Fibroblast of lung (primary cell): ENCODE measurements at places on chromosomes 12 and 14.

DNA sequence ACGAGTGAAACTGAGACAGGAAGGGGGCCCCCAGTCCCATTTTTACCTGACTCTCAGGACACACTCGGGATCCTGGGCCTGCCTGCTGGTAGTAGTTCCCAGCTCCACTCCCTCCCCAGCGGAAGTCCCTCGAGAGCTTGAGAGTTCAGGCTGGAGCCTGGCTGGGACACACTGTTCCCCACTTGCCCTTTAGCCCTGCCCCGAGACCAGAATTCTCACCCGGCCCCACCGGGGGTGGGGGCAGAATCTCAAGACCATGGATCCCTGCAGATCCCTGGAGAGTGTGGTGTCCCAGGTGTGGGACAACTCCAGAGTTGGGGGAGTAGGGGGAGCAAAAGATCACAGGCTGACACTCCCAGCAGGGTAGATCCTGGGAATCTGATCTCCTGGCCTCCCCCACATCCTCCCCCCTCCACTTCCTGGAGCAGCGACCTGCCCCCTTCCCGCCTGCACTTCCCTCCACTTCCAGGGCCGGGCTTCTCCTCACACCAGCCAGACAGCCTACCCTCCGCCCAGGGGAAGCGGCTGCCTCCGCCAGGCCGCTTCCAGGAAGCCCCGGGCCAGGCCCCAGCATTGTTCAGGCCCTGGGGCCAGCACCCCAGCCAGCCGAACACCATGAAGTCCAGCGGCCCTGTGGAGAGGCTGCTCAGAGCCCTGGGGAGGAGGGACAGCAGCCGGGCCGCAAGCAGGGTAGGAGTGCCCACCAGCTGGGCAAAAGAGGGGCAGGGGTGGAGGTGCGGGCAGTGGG is at the start of gene TNS2:
Gene TNS2, plus strand, starts transcription at position 495 of the 748 bp plus-strand sequence. Its CDS starts 121 bp downstream, at position 616.
- DNase-seq, result peak; percentile 57

DNA sequence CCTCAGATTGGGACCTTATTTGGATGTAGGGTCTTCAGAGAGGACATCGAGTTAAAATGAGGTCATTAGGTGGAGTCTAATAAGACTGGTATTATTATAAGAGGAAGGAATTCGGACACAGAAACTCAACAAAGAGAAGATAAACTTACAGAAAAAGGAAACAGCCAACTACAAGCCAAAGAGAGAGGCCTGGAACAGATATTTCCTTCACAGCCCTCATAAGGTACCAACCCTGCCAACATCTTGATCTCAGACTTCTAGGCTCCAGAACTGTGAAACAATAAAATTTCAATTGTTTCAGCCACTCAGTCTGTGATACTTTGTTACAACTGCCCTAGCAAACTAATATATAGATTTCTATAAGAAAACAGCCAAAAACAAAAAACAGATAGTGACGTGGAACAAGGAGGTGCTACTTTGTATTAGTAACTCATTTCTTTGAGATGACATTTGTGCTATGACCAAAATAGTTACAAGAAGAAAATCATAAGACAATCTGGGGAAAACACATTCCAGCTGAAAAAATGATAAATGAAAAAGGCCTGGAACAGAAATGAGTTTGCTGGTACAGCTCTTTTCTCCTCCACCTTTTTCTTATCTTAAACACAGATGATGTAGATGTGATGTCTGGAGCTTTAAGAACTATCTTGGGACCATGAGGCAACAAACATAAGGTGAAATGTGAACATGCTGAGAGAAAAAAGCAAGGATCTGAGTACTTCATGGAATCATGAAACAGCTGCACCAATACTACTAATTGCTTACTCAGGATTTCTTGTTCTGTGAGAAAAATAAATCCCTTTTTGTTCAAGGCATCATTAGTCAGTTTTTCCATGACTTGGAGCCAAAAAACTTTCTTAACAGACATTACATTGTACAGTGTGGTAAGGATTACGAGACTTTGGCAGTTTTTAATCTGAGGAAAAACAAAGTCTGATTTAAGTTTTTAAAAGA is 243.2 kb downstream of the ANO6 start:
- peak; percentile 72 for DNase-seq

DNA sequence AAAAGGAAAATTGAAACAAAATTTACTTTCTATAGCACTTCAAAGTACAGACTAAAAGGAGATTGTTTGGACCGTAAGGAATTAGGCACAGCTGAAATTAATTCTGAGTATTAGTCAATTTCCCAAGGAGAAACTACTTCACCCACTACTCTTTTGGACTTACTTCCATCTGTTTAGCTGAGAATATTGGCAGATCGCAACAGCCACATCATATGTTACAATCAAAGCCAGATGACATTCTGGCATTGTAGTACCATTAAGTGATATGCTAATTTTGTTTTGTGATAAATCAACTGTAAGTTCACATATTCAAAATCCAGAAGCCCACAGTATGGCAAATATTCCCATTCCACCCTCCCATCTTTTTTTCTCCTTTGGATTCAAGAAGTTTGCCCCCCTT is 47.1 kb upstream of the ANKS1B start:
- DNase-seq, result no peak

- no peak for DNase-seq
Observed at GRCh38 chr12:9002335-9002734, 13.0 kb downstream of the KLRG1 start.

DNA sequence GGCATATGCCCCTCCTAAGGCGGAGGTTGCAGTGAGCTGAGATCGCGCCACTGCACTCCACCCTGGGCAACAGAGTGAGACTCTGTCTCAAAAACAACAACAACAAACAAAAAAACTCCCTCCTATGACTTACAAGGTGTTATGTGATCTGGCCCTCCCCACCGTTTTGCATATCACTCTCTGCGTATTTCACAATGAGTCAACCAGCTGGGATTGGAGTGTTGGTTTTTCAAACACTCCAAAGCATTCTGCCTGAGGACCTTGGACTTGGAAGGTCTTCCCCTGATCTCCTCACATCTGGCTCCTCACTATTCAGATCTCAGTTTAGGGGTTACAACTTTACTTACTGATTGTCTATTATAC is 14.0 kb downstream of the MANSC1 start:
- DNase-seq, result no peak

DNA sequence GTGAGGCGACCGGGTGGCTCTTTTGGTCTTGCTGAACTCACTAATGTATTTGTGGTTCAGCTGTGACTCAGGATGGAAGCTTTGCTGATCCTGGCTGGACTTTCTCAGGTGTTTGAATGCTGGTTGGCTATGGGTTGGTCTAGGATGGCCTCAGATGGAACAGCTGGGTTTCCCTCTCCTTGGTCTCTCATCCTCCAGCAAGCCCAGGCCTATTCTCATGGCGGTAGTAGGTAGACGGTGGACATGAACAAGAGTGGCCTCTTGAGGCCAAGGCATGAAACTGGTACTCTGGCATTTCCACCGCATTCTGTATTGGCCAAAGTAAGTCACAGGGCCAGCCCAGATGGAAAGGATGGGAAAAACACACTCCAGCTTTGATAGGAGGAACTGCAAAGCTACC is 11.8 kb upstream of the POLR3B start:
- peak; percentile 73 for DNase-seq

GRCh38 chr12:16121953-16122352 is 155.5 kb downstream of the SLC15A5 start:
- DNase-seq, result no peak

DNA sequence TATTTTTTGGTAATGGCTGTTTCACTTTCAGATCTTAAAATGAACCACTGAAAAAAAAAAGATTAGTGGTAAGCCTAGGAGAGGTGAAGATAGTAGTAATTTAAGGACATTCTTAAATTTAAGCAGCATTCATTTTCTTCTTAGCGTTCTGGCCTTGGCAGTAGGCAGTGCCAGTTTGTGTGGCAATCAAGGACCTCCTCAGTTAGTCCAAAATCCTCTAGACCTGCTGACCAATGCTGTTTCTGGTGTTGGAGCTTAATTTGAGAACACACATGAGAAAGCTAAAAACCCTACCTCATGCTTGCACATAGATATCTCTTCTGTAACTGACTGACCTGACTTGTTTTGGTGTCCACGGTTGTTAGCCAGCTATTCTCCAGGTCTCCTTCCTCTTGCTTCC is 219.8 kb upstream of the RGS6 start:
- DNase-seq, result no peak

GRCh38 chr12:18580291-18580690 is 157.5 kb downstream of the PLCZ1 start:
- peak; percentile 85 for DNase-seq

GRCh38 chr12:28498850-28499249 is 308.6 kb downstream of the CCDC91 start:
- peak; percentile 64 for DNase-seq

GRCh38 chr14:30748343-30748742 is 126.0 kb upstream of the COCH start:
- no peak for DNase-seq

DNA sequence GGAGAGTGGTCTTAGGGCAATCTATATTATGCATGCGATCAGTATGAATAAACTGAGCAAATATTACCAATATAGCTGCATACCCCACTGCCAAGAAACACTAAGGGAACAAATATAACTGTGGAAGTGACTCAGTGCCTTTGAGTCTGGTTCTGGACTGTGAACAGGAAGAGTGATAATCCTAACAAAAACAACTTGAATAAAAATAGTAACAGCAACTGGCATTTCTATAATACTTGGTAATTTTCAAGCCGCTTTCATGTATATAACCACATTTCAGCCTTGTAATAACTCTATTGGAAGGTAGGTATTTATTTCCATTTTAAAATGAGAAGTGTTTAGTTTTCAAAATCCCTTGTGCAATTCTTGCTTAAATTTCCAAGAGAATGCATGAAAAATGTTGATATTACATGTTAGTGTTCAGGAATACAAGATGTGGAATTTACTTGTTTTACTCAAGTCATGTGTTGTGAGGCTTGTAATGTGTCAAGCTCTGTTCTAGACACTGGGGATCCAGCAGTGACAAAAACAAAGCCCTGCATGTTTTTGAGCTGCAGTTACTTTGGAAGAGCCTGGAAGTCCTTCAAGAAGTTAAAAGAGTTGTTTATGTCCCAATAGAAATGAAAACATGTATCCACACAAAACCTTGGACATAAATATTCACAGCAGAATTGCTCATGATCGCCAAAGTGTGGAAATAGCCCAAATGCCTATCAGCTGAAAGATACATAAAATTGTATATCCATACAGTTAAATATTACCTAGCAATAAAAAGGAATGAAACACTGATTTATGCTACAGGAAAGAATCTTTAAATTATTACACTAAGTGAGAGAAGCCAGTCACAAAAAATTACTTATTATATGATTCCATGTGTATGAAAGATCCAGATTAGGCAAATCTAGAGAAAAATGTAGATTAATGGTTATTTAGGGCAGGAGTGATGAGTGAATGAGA is 338.1 kb upstream of the TMEM132C start:
- DNase-seq, result peak; percentile 68

GRCh38 chr12:123120452-123121166 is 30.3 kb downstream of the PITPNM2 start:
- no peak for DNase-seq

DNA sequence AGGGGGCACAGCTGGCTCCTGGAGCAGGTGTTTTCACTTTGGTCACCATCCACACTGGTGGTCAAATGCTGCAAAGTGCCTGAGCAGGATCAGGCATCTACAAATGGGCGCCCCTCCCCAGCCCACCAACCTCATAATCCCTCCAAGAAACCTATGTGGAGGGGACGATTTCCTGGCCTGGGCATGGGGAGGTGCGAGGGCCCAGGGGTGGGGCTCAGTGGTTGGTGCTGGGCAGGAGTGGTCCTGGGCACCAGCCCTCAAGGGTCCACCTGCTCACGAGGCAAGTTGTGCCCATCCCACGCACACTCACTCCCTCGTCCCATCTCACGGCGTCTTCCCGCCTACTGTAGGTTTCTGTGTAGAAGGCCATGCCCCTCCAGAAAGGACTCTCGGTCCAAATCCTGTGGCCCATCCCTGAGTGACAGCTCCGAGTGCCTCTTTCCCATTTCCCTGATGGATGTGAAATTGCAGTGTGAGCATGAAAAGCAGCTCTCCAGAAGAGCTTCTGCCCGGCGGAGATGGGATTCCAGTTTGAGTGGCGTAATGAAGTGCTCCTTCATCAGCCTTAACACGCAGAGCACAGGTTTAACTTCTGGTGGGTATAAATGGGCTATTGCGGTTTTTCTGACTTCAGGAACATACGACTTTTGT is 36.9 kb downstream of the SLC15A4 start:
- DNase-seq, result no peak

- no peak for DNase-seq
Observed at GRCh38 chr12:63906876-63907275, 62.4 kb downstream of the SRGAP1 start.

DNA sequence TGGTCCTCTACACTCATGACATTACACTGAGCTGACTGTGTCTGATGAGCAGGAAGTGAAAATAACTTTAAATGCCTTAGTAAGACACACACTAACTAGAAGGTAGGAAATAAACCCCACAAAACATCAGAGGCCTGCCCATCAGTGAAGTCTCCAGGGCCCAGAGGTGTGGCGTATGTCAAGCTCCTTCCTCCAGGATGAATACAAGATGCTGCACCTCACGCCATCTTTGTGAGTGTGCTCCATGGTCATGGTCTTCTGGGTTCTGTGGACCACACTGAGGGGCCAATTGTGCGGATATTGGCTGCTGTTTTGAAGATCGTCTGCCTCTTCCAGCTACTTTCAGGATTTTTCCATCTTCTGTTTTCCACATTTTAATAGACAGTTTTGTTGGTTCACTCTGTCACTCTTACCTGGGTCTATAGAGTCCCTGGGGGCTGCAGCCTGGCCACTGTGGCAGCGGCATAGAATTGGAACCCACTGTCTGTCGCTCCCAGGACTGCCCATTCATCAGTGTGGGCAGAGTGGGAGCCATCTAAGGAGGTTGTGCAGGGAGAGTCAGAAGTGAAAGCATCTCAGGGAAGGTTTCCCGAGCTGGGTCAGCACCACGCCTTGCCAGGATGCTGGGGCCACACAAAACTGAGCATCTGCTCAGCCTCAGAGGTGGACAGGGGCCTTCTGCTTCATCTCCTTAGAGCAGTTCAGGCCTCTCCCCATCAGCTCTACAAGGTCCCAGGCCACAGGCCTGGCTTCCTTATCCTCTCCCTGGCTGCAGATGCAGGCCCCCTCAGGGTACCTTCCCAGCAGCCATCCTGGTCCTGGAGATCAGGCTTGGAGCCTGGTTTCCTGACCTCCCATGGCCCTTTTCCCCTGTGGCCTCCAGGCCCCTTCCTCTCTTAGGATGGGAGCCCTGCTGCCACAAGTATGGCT is 57.5 kb upstream of the C14orf180 start:
- no peak for DNase-seq

GRCh38 chr12:91397866-91398532 is 215.4 kb upstream of the DCN start:
- DNase-seq, result no peak

- no peak for DNase-seq
Observed at GRCh38 chr14:101814934-101815333, 53.4 kb downstream of the PPP2R5C start.

GRCh38 chr12:113565368-113565767 is 93.7 kb upstream of the LHX5 start:
- DNase-seq, result no peak

GRCh38 chr12:69123311-69123710 is 116.1 kb upstream of the CPSF6 start:
- DNase-seq, result no peak
